ENCODE measurements at places on chromosomes 11 and 22.

DNA sequence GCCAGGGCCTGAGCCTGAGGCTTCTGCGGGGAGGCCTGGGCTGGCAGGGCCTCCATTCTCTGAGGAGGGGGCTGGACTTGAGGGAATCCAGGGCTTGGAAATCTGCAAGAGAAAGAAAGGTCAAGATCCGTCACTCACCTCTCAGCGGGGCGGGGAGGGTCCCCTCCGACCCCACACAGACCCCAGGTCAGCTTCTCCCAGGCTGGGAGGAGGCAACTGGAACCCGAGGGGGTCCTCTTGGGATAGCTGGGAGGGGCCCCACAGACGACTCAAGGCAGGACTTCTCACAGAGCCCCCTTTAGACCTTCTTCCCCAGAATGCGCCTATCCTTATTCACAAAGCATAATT, 11.0 kb downstream of the TNKS1BP1 start:
- no peak for DNase-seq

- DNase-seq: no peak
These were observed 562.5 kb downstream of the MN1 start for GRCh38 chr22:27238935-27239510.

DNA sequence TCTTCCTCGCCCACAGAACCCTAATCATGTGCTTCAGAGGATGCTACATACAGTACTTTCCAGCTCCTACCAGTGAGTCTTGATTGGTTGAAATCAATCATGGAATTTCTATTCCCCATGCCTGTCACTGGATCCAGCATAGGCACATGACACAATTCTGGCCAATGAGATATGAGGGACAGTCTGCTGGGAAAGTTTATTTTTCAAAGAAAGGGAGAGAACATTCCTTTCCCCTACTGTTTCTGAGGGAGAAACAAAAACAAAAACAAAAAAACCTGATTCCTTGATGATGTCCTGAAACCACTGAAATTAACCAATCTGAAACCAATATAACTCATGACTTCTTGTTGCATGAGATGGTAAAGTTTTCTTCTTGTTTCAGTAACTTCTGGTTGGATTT, 3.3 kb upstream of the RCN1 start:
- no peak for DNase-seq

DNA sequence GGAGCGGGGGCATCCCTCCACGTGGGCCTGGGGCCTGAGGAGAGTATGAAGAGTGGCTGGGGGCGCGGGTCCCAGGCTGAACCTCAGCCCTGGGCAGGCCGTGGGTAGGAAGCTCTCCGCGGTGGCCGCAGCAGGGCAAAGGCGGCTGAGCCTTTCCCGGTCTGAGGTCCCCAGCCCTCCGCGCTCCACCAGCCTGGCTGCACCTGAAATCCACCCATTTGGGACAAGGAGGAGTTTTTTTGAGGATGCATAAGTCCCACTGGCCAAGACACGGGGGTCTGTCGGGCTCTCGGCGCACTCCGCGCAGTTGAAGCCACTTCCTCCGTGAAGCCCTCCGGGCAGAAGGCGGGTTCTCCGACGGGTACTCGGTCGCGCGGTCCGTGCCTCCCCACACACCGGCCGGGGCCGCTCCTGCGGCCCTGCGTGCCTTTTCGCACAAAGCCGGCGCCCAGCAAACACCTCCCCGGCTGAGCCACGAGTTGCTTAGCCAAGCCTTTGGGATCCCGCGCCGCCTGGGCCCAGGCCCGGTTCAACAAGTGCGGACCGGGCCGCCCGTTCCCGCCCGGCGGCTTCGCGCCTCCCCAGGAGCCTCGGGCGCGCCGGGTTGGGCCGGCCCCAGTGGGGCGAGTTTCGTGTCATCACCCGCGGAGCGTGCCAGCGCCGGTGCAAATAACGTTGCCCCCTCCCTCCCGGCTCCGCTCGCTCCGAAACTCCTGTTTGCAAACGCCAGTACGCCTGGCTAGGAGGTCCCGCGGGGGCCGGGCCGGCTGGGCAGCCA, 666 bp upstream of the OVOL1 start:
- no peak for DNase-seq

- DNase-seq: no peak
These were observed 73.0 kb downstream of the MSANTD4 start for GRCh38 chr11:105948918-105949590.

DNA sequence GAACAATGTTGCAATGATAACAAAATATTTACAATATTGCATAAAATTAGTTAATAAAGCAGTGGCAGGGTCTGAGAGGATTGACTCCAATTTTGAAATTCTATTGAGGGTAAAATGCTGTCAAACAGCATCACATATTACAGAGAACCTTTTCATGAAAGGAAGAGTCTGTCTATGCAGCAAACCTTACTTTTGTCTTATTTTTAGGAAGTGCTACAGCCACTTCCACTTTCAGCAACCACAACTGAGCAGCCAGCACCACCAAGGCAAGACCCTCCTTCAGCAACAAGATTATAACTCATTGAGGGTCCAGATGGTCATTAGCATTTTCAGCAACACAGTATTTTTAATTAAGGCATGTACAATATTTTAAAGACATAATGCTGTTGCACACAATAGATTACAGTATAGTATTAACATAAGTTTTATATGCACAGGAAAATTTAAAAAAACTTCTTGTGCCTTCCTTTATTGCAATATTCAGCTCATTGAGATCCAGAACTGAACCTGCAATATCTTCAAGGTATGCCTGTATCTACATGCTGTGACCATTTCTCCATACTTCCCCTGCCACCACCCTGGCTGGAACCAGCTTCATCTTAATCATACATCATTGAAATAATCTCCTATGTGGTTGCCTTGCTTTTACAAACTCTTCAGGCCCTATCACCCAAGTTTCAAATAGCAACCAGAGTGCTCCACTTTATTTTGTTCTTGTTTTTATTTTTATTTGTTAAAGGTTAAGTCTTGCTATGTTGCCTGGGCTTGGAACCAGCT, 711.2 kb downstream of the KCNA4 start:
- no peak for DNase-seq

DNA sequence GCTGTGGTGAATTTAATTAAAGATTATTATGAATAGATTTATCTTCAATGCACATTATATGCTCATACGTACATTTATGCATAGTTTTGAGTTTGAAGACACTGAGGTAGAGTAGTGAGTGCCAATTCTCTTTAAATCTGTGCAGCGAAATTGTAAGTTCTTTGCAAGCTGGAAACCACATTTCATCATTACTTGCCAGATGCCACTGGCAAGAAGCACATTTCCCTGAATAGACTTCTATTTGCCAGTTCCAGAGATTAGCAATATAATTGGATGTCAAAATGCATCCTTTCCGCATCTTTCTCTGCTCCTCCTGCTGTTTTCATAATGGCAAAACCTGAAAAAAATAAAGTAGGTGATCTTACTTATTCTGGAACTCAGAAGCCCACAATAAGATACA, 448.0 kb downstream of the LUZP2 start:
- DNase-seq: no peak

DNA sequence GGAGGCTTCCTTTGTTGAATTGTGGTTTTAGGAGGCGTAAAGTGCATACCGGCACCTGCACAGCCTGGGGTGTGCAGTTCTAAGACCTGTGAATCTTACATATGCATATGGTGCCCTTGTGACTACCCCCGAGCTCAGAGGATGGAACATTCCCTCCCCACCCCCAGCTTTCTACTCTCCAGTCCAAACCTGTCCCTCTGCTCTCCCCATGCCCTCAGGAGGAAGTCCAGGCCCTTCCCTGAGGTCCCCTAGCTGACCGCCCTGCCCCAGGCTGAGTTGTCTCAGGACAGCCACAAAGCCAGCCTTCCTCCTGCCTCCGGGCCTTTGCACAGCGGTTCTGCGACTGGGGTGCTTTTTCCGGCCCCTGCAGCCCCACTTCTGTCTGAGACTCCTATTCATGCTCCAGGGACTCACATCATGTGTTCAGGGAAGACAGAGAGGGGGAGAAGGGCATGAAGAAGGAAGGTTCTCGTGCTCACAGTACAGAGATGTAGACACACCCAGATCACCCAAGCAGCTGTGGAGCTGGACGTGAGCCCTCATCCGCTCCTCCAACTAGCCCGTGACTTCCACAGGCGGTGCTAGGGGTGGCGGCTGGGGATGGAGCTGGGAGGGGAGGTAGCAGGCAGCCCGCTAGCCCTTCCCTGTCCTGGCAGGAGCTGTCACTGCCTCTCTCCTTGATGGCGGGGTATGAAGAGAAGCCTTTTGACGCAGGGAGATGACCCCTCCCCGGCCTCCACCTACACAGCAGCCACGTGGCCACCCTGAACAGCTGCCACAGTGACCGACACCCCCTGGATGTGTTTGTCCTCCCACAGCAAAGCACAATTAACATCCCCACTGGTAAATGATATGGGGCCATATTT, 50.8 kb downstream of the FLRT1 start:
- DNase-seq: no peak

DNA sequence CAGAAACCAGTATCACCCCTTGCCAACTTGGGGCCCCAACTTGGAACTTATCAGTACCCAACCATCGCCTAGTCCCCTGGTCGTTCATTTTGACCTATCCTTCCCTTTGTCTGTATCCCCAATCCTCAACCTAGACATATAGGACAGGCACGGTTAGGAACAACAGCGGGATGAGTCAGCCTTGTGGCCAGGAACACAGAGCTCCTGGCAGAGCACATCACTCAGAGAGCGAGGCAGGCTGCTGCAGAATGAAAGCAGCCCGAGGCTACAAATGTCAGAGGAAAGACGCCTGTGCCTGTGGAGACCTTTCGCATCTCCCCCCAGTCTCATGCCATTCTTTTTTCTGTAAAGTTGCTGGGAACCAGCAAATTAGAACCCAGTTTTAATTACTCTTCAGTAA, 14.6 kb downstream of the DKK3 start:
- no peak for DNase-seq

DNA sequence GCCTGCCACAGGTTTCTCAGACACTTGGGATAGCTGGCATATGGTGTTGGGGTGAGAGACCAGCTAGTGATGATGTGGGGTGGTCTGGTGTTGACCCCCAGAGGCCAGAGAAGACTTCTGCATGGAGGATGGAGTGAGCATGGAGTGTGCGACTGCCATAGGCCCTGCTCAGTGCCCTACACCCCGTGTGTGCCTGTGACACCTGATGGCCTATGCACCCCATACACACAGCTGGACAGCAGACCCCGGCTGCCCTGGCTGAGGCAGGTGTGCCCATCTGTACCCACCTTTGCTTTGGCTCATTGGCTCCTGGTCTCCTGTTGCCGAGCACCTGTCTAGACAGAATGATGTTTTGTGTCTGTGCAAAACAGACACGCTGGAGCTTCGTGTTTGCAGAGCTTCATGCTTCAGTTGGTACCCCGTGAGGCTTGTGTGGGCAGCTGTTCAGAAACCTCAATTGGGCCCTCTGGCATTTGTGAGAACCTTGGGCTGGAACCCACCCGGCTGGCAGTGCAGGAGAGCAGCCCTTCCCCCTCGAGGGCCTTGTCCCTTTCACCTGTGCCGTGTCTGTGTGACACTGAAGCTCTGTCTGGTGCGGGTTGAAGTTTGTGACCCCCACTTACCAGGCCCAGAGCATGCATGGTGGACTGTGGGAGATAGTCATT, 27.6 kb downstream of the BCR start:
- no peak for DNase-seq

- no peak for DNase-seq
These were observed 66.4 kb downstream of the SVIP start for GRCh38 chr11:22763166-22763565.

DNA sequence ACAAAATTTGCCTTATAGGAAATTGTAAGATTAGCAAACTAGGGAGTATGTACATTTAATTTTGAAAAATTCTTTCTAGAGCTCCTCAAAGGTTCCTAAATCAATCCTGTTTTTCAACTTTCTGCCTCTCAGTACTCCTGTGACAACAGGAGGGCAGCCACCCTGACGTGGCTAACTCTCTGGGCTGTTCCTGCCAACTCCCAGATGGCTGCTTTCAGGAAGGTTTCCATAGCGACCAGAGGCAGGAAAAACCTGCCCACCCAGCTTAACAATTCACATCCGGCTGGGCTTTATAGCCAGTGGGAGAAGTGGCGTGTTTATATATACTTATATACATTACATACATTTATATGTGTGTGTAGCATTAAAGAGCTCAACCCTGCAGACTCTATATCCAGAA, 26.5 kb downstream of the SGSM3 start:
- no peak for DNase-seq
